Mesenteric fat pad (tissue), 1 donor: ENCODE measurements at places on chromosomes 3 and 15. TPM values are rescaled to one million over a fixed set of nuclear protein-coding genes. Genes with fewer than 3 reads are reported as not detected.

Gene CDCP1
- total RNA-seq: 4.8 TPM

Gene ESYT3
- total RNA-seq: 0.19 TPM

Gene UQCC5
- total RNA-seq: 23.2 TPM

Gene CHSY1
- 53.5 TPM for total RNA-seq

Gene GAP43
- total RNA-seq: not detected

Gene C3orf49
- total RNA-seq: not detected

Gene LTF
- 4.3 TPM for total RNA-seq

Gene HYAL3
- 1.4 TPM for total RNA-seq

Gene CELSR3
- total RNA-seq: 0.64 TPM

Gene CSTA
- total RNA-seq: 28.7 TPM

Gene MYLK
- 80.3 TPM for total RNA-seq

Gene STAB1
- total RNA-seq: 557 TPM

Gene CPLX3
- total RNA-seq: not detected

Gene ERC2
- total RNA-seq: 1.1 TPM

Gene RASGRP1
- total RNA-seq: 1.1 TPM

Gene FGF12
- 4.5 TPM for total RNA-seq
